Foreskin melanocyte (primary cell): ENCODE measurements at places on chromosomes 12 and 14.
A peak's percentile ranks its signal among the peaks of the same experiment; 100 is the strongest.

- DNase-seq = no peak
Measured at GRCh38 chr12:4685317-4685716, 34.9 kb upstream of the GALNT8 start.

DNA sequence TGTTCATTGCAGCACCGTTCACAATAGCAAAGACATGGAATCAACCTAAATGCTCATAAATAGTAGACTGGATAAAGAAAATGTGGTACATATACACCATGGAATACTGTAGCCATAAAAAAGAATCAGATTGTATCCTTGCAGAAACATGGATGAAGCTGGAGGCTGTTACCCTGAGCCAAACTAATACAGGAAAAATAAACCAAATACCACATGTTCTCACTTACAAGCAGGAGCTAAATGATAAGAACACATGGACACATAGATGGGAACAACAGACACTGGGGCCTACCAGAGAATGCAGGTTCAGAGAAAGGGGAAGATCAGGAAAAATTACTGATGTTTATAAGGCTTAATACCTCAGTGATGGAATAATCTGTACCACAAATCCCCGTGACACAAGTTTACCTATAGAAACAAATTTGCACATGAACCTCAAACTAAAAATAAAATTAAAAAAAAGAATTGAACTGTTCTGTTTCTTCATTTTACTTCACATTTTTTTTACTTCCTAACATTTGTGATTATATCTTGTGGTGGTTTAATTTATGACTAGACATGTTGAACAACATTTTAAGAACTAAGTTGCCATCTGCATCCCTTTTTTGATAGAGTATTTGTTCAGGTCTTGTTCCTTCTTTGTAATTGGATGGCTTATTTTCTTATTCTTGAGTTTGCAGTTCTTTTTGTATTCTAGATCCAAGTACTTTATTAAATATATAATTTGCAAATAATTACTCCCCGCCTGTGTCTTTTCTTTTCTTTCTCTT, 835.2 kb downstream of the FSCB start:
- no peak for DNase-seq

- DNase-seq = no peak
Measured at GRCh38 chr12:84397263-84397662, 515.3 kb downstream of the SLC6A15 start.

DNA sequence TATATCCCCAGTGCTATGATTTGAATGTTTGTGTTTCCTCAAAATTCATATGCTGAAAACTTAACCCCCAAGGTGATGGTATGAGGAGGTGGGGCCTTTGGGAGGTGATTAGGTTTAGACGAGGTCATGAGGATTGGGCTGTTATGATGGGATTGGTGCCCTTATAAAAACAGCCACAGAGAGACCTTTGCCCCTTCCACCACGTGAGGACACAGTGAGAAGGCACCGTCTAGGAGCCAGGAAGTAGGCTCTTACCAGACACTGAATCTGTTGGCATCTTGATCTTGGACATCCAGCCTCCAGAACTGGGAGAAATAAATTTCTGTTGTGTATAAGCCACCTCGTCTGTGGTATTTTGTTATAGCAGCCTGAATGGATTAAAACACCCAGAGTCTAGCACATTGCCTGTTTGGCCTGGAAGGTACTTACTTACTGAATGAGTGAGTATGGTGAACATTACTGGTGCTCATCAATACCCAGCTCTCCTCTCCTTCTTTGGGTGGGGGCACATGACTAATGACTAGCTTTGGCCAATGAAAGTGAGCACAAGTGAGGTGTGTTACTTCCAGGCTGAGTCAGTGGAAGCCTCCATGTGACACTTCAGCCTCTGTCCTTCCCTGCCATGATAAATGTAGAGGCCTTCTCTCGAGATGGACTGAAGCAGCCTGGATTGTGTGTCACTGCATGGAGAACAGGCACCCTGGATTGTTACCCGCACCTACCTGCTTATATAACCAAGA, 72.4 kb upstream of the CHST11 start:
- no peak for DNase-seq

DNA sequence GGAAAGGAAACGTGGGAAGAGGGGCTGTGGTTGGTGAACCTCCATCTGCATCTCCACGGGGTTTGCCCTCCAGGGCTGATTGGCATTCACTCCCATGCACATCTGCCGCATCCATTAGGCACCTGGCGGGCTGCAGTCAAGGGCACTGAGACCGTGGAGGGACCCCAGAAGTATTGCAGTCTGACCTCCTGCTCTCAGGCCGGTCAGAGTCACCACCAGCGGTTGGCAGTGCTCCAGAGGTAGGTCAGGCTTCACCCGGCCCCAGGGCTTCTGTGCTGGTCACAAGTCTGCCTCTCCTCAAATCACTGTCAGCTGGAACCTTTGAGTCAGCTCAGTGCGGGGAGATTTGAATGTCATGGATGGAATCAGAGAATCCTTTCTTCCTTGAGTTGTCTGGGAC, 132.3 kb downstream of the PAPOLA start:
- DNase-seq = peak; percentile 27

GRCh38 chr12:11601647-11602046, 47.8 kb upstream of the ETV6 start:
- no peak for DNase-seq

DNA sequence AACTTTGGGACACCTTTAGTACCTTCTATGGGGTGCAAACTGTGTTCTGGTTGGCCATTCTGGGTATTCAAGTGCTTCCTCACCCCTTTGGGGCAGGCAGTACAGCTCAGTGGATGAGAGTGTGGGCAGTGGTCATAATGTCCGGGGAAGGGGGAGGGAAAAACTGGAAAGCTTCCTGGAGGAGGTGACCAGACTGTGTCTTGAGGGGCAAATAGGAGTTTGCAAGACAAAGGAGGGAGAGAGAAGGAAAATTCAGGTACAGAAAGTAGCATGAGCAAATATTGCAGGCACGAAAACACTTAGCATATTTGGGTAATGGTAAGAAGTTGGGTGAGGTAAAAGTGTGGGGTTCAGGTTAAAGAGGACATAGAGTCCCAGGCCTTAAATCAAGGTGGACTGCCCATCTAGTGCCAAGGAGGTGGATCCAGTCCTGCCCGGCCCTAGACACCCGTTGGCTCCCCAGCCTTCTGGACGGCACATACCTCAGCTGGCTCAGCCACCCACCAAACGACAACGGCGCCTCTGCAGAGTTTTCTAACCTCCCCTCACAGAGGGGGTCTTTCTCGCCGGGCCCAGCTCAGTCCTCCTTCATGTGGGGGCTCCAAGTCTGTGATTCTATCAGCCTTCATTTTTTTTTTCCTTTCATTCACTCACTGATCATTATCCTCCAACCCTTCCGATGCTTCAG, 86.4 kb downstream of the DICER1 start:
- no peak for DNase-seq

DNA sequence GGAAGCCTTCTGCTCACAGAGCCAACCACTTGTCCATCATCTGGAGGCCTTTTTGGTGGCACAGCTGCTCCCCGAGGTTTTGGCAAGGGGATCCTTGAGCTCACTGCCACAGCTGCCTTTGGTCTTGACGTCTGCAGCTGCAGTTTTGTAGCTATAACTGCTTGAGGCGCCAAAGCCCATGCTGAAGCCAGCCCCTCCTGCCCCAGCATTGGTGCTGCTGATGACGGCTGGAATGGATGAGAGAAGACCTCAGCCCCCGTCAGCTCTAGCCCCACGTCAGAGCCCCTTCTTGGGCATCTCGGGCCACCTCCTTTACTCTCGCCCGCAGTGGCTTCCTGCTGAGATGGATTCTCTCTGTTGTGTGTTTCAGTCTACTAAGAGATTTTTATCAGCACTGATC, 12.3 kb upstream of the KRT74 start:
- no peak for DNase-seq

DNA sequence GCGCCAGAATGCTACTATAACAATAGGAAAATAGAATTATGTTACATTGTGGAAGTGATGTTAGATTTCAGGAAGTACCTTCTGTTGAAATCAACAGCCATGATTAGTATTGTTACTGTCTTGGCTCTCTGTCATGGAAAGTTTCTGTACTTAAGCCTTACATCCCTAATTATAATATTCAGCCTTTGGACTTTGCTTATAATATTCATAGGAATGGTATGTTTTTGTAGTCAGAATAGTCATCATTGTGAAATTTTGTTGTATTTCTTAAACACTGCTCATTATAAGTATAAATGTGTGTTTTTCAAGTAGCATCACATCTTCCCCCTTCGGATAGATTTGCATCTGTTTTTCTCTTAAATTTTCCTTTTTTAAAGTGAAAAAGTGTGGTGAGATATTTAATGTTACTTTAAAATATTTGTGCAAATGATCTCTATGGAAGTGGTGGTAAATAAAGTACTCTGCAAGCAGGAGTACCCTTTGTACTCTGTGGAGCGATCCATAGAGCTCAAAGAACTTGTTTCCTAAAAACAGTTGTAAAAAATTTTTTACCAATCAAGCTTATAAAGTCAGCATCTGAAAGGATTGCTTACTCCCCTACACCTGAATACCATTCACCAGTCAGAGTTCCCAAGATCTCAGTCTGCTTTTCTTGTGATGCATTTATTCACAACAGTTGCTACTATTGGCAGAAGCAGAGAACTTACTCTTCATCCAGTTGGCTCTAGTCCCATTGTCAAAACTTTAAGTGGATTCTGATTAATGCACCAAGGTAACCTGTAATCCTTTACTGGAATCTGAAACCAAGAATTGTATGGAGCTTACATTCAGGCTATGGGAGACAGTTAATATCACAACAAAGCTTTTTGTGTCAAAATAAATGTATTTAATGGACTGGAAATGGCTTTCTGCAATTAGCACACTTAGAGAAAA, 87.8 kb downstream of the RIC8B start:
- no peak for DNase-seq

GRCh38 chr12:93273834-93274564, 103.7 kb upstream of the NUDT4 start:
- DNase-seq = no peak
